Activated naive CD8-positive, alpha-beta T cell treated with anti-CD3 and anti-CD28 coated beads for 36 hours (primary cell): ENCODE measurements at places on chromosomes 1 and 21. TPM values are rescaled to one million over a fixed set of nuclear protein-coding genes. Genes with fewer than 3 reads are reported as not detected.

The CFAP298 gene
- 47.2 TPM for total RNA-seq

- no peaks in the 10 kb centered on the region for H3K4me1 ChIP-seq
- H3K27ac ChIP-seq = no peak overlapping the region
- H3K27me3 ChIP-seq = peaks cover 31% of the 10 kb centered on the region
- no peaks in the 10 kb centered on the region for H3K36me3 ChIP-seq
Observed at GRCh38 chr1:227299241-227299627, 19.1 kb downstream of the CDC42BPA start.

The CXADR gene
- 0.92 TPM for total RNA-seq

The NBL1 gene
- total RNA-seq = 22.0 TPM

DNA sequence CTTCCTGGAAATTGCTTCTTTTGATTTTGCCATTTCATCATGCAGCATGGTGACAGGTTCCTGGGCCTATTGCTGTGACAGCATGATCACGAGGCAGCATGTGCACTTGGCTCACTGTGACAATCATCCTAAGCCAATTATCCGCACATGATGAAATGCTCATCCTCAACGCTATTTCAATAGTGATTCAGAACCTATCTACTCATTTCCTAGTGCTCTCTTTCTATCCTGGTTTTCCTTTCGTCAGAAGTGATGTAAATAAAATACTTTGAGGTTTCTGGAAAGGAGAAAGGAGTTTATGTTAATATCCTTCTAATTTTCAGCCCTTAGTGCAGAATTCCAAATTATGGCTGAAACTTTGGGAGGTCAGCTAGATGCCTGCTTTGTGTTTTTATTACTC is 110.6 kb upstream of the ADAMTS5 start:
- no peak overlapping the region for H3K4me3 ChIP-seq
- no peak for DNase-seq
- no peak overlapping the region for H3K27ac ChIP-seq
- no peaks in the 10 kb centered on the region for H3K36me3 ChIP-seq
- H3K27me3 ChIP-seq = no peaks in the 10 kb centered on the region
- no peaks in the 10 kb centered on the region for H3K4me1 ChIP-seq

- H3K4me1 ChIP-seq = peaks cover 3% of the 10 kb centered on the region
- H3K27ac ChIP-seq = no peak overlapping the region
- no peak overlapping the region for H3K4me3 ChIP-seq
Observed at GRCh38 chr1:160354388-160354985, 11.3 kb downstream of the NCSTN start.

DNA sequence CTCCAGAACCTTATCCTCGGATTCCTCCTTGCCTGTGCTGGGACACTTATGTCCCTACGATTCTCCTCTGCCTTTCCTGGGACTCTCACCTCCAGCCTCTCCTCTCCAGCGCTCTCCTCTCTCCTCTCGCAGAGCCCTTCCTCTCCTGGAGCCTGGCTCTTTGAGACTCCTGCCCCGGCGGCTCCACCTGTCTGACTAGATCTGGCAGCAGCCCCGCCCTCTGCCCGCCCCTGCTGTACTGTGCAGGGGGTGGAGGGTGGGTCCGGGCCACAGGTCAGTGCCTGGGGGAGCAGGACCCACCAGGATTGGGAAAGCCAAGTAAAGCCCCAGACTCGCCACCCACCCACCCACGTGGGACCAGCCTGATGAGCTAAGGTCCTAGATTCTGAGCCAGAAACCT is 1.6 kb downstream of the ELOVL1 start:
- peak overlapping the region; percentile 93 for H3K4me3 ChIP-seq
- peak overlapping the region; percentile 93 for H3K27ac ChIP-seq
- H3K4me1 ChIP-seq = peaks cover 31% of the 10 kb centered on the region
- H3K27me3 ChIP-seq = no peaks in the 10 kb centered on the region
- H3K36me3 ChIP-seq = peaks cover 39% of the 10 kb centered on the region

The RASAL2 gene
- not detected for total RNA-seq

The OR10J1 gene
- total RNA-seq = not detected

- no peaks in the 10 kb centered on the region for H3K27me3 ChIP-seq
- DNase-seq = no peak
- H3K4me3 ChIP-seq = no peak overlapping the region
- H3K36me3 ChIP-seq = peaks cover 46% of the 10 kb centered on the region
- H3K27ac ChIP-seq = no peak overlapping the region
Observed at GRCh38 chr1:32020339-32020738, 6.7 kb downstream of the KHDRBS1 start.

DNA sequence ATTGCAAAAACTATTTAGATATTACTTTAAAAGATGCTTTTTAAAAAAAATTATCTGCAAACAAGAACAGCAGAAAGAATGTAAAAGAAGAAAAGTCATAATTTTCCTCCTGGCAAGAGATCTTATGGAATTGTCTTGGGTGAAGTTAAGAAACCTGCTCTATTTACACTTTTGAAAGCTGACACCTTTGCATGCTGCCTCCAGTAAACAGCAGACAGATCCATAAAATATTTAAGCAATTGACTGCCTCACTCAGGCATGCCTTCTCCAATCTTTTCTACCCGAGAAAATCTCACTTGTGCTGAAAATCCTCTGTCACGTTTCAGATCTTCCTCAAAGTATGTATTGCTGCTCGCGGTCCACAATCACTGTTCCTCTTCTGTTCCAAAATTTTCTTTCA is 107.9 kb upstream of the ZP4 start:
- no peaks in the 10 kb centered on the region for H3K36me3 ChIP-seq
- no peak for DNase-seq
- no peaks in the 10 kb centered on the region for H3K27me3 ChIP-seq
- no peak overlapping the region for H3K4me3 ChIP-seq
- no peak overlapping the region for H3K27ac ChIP-seq

DNA sequence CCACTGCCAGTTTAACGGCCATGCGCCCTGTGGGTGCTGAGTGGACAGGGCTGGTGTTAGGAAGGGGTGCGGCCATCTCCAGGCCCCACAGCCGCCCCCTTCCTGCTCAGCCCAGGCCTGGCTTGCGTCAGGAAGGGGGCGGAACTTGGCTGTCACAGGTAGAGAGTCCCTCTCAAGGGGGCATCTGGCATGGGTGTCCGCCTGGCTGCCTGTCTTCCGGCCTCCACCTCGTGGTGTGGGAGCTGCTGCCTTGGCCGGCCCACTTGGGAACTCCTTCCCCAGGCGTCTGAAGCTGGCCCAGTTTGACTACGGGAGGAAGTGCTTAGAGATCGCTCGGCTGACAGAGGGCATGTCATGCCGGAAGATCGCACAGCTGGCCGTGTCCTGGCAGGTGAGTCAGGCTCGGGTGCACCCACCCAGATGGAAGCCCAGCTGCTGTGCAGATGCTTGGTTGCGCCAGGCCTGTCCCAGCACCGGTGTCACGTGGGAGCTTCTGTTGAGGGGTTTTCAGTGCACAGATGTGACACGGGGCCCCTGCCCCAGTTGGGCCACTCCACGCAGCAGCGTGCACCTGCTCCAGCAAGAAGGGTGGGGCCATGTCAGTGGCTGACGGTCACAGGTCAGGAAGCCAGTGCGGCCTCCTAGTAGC is 9.1 kb upstream of the ATAD3B start:
- H3K4me1 ChIP-seq = no peaks in the 10 kb centered on the region
- peak overlapping the region; percentile 58 for H3K4me3 ChIP-seq
- H3K27ac ChIP-seq = peak overlapping the region; percentile 63
- no peaks in the 10 kb centered on the region for H3K36me3 ChIP-seq
- DNase-seq = peak; percentile 17
- peaks cover 13% of the 10 kb centered on the region for H3K27me3 ChIP-seq

GRCh38 chr1:212791261-212791675 is 309 bp downstream of the NSL1 start:
- peaks cover 7% of the 10 kb centered on the region for H3K36me3 ChIP-seq
- peak overlapping the region; percentile 99 for H3K4me3 ChIP-seq
- H3K27ac ChIP-seq = peak overlapping the region; percentile 95

GRCh38 chr1:234559152-234559901 is 50.7 kb downstream of the IRF2BP2 start:
- H3K27ac ChIP-seq = no peak overlapping the region
- no peaks in the 10 kb centered on the region for H3K27me3 ChIP-seq
- no peaks in the 10 kb centered on the region for H3K36me3 ChIP-seq
- H3K4me3 ChIP-seq = no peak overlapping the region
- DNase-seq = no peak
- H3K4me1 ChIP-seq = no peaks in the 10 kb centered on the region

DNA sequence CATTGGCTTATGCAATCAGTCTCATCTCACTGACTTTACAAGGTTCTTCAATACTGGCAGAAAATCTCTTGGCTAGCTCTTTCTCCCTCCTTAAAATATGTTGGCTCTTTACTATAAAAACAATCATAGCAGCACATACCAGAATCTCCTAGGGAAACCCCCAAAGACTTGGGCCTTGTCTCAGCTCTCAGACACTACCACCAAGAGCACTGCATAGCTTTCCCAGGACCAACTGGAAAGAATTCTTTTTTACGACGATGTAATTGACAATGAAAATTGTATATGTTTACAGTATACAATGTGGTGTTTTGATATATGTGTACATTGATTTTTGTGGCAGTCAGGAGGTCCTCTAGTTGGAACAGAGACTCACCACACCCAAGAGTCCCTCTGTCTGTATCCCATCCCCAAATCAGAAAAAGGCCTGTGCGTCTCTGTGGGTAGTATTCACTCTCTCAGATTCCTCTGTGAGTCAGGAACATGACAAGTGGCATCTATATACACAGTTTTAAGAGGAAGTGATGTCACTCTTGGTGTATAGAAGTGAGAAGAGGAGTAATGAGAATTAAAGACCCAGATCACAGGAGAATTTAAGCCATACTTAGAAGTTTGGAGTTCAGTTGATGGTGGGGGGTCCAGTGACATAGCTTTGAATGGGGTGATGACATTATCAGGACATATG is 21.1 kb downstream of the SMAP2 start:
- no peaks in the 10 kb centered on the region for H3K27me3 ChIP-seq
- H3K36me3 ChIP-seq = peaks cover 68% of the 10 kb centered on the region
- peak; percentile 37 for DNase-seq
- H3K4me1 ChIP-seq = peaks cover 88% of the 10 kb centered on the region
- peak overlapping the region; percentile 59 for H3K4me3 ChIP-seq

The CAMTA1 gene
- total RNA-seq = 71.4 TPM

GRCh38 chr1:161089251-161089924 is at the start of gene NECTIN4:
Gene NECTIN4, minus strand, starts transcription at chr1:161089558. Its CDS starts 262 bp downstream, at chr1:161089296.
- H3K27ac ChIP-seq = no peak within 1 kb of the TSS
- no peaks in the 10 kb centered on the region for H3K27me3 ChIP-seq
- no peaks in the 10 kb centered on the region for H3K36me3 ChIP-seq
- no peak for DNase-seq
- peaks cover 48% of the 10 kb centered on the region for H3K4me1 ChIP-seq

GRCh38 chr1:91152331-91152730 is 130.5 kb upstream of the ZNF644 start:
- no peaks in the 10 kb centered on the region for H3K4me1 ChIP-seq
- peaks cover 14% of the 10 kb centered on the region for H3K27me3 ChIP-seq
- H3K4me3 ChIP-seq = no peak overlapping the region
- no peaks in the 10 kb centered on the region for H3K36me3 ChIP-seq
- no peak for DNase-seq

The LCE1C gene
- total RNA-seq = not detected

The BEST4 gene
- total RNA-seq = 1.8 TPM

The RIIAD1 gene
- not detected for total RNA-seq

- peaks cover 8% of the 10 kb centered on the region for H3K4me1 ChIP-seq
- H3K36me3 ChIP-seq = no peaks in the 10 kb centered on the region
- no peak overlapping the region for H3K27ac ChIP-seq
Observed at GRCh38 chr1:180610556-180611015, 21.2 kb upstream of the XPR1 start.
